Astrocyte of the hippocampus (primary cell): ENCODE measurements at places on chromosomes 5 and 9.
A peak's percentile ranks its signal among the peaks of the same experiment; 100 is the strongest.

DNA sequence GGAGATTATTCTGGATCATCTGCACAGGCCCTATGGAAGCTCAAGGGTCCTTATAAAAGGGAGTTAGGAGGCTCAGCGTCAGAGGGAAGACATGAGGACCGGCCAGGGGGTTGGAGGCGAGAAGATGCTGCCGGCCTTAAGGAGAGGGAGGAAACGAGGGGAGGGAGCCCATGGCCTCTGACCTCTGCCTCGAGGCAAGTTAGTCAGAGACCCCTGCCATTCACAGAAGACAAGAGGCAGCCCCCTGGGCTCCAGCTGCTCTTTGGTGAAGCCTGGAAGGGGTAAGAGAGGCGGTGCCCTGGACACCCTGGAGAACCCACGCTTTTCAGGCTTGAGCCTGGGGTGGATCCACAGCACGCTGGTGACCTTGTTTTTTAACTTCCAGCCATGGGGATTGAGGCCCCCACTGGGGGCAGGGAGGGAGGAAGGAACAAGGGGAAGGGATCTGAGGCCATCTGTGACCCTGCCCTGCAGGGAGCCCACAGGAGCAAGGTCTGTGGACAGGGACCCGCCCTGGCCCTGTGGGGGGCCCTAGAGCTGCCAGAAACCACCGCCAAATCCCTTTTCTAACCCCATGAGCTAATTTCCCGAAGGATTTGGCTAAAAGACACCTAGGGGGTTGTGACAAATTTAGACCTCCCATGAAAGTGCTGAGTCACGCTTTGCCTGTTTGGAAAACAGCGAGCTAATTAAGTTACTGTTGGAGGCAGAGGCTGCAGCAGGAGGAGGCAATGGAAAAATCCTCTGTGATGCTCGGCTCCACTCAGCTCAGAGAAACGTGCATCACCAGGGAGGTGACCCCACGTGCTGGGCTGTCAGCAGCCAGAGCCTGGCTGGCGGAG is 49.7 kb downstream of the OLFM1 start:
- peak; percentile 7 for DNase-seq

DNA sequence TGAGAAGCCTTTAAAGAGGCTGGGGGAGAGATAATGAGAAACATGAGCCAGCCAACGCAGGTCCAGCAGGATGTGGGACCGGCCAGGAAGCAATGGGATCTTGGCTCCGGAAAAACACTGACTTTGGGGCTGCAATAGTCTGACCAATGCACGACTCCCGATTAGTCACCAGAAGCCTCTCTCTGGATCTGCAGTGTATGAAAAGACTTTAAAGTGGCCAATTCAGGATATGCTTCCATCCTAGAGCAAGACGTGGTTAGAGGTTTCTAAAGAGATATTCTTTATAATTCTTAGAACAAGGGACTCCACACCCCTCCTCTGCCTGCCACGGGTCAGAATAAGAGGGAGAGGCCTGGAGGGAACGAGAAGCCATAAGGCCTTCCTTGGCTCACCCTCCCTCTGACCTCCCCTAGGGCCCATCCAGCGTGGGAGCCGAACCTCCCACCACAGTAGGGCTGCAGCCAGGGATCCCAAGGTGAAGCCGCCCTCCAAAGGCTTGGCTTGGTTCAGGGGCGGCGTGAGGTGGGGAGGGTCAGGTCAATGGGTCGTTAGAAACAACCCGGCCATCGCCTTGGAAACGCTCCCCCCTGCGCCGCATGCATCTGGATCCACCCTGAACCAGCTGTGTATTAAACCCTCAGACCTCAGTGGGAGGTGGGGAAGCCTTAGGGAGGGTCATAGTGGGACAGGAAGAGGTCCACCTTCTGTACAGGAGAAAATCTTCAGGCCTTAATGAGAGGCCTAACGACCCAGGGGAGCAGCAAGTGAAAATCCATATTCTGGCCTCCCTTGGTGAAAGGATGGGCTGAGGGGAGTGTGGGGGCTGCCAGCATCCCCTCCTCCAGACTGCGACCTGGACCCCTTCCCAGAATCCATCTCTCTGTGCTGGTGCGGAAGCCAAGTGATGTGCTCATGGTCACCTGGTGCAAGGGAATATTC is 11.1 kb downstream of the FGF1 start:
- peak; percentile 72 for DNase-seq

DNA sequence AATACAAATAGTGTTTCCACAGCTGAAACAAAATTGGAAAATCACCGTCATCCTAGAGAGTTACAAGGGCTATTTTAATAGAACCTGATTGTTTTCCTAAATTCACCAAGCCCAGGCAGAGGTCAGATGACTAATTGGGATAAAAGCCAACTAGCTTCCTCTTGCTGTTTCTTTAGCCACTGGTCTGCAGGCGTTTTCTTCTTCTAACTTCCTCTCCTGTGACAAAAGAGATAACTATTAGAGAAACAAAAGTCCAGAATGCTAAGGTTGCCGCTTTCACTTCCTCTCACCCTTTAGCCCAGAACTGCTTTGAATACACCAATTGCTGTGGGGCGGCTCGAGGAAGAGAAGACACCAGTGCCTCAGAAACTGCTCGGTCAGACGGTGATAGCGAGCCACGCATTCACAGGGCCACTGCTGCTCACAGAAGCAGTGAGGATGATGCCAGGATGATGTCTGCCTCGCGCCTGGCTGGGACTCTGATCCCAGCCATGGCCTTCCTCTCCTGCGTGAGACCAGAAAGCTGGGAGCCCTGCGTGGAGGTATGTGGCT is at the start of gene TLR4:
Gene TLR4, plus strand, starts transcription at position 380 of the 552 bp plus-strand sequence. Its CDS starts 70 bp downstream, at position 450.
- DNase-seq: peak; percentile 75

GRCh38 chr9:38259056-38259455 is 133.4 kb upstream of the ALDH1B1 start:
- DNase-seq: no peak

- DNase-seq: no peak
These were observed 3.0 kb downstream of the FAM78A start for GRCh38 chr9:131273146-131273855.

- peak; percentile 97 for DNase-seq
These were observed at the start of gene FAM193B for GRCh38 chr5:177554474-177555111. Gene FAM193B (minus strand): TSS chr5:177554563. CDS start chr5:177554458, 105 bp downstream.

DNA sequence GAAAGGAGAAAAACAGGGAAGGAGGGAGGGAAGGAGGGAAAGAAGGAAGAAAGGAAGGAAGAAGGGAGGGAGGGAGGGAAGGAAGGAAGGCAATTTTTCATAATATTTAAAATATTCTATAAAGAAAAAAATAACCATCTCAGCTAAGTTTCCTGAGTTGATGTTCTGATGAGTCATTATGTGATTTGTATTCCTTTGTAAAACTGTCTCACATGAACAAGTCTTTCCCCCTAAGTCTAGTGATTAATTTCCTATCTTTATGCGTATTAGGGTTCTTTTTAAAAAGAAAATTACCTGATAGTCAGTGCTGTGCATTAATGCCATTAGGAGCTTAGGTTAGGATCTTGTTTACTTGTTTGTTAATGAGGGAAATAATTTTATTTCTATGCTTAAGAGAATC is 94.1 kb downstream of the RASEF start:
- DNase-seq: no peak

DNA sequence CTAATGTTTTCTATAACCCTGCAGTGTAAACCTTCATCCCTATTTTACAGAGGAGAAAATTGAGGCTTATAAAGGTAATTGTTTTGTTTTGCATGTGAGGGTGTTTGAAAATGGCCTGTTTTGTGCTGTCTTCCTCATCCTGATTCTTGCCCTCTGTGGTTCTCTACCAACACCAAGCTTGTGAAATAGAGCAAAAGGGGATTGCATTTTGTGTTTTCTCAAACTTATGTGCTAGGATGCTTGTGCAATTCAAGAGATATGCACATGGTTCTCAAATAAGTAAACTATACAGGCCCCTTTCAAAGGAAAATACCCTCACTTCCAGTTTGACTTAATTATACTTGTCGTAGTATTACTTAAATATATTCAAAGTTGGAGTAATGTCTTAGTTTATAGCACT is 17.2 kb downstream of the PAM start:
- DNase-seq: no peak

GRCh38 chr5:118548761-118549720 is 439.3 kb downstream of the DTWD2 start:
- DNase-seq: peak; percentile 33

GRCh38 chr9:110936719-110937452 is 101.4 kb downstream of the LPAR1 start:
- DNase-seq: peak; percentile 36

DNA sequence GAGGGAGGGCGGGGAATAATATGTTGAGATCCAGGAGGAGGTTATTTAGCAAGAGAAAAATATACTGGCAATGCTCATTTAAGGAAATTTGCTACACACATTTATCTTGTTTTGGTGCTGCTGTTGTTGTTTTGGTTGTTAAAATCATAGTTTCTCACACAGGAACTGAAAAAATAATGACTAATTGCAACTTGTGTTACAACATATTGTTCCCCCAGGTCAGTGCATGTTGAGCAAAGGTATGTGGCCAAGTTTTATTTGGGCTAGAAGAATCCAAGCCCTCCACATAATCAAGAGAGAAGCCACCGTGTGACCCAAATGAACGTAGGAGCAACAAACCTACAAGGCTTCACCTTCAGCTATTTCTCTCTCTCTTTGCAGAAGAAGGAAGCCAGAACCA is 220.3 kb upstream of the DAPK1 start:
- no peak for DNase-seq

- no peak for DNase-seq
These were observed 1377.5 kb upstream of the CDH9 start for GRCh38 chr5:28415791-28416443.

- peak; percentile 39 for DNase-seq
These were observed 132.1 kb downstream of the AP3B1 start for GRCh38 chr5:78162253-78162862.

DNA sequence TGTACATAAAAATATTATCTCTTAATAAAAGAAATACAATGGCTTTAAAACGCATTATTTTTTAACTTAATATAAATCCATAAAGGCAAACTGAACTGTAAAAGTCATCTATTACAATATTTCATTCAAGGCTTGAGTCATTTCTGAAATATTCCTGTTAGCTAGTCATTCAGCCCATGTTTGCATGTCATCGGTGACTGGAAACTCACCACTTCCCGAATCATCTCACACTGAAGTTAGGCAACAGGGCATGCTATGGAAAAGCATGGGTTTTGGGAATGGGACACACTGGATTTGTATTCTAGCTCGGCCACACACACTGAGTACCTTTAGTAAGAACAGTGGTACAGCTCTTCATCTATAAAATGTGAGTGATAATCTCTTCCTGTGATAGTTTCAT is 691.1 kb upstream of the C9orf72 start:
- DNase-seq: peak; percentile 6

DNA sequence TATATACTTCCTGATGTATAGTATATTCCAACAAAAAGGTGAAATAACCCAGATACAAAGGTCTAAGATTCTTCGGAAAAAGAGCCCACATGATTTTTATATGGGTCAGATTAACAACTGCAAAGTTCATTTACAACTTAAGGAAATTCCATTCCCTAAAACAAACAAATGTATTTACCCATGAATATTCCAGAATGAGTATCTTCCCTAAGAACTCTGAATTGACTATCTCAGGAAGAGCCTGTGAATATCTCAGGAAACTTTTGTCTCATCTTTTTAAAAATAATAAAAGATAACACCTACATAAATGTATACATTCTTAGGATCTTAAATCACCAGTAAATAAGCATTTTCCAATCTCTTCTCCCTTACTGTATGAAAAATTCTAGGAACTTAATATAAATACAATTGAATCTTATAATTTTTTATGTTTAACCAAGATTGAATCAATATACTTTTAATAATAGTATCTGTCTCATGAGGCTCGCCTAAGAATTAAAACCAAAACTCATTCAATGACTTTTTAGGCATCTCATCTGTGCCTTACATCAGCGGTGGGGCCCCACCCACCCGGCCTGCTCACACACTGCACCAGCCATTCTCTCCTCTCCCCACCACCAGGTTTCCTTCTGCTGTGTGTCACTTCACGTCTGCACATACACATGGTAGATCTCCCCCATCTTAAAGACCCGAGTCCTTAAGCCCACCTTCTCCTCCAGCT is 78.1 kb downstream of the RAPGEF1 start:
- no peak for DNase-seq

GRCh38 chr5:143642791-143643190 is 169.2 kb upstream of the HMHB1 start:
- DNase-seq: peak; percentile 63

GRCh38 chr5:158430798-158431167 is 571.8 kb upstream of the CLINT1 start:
- DNase-seq: no peak

DNA sequence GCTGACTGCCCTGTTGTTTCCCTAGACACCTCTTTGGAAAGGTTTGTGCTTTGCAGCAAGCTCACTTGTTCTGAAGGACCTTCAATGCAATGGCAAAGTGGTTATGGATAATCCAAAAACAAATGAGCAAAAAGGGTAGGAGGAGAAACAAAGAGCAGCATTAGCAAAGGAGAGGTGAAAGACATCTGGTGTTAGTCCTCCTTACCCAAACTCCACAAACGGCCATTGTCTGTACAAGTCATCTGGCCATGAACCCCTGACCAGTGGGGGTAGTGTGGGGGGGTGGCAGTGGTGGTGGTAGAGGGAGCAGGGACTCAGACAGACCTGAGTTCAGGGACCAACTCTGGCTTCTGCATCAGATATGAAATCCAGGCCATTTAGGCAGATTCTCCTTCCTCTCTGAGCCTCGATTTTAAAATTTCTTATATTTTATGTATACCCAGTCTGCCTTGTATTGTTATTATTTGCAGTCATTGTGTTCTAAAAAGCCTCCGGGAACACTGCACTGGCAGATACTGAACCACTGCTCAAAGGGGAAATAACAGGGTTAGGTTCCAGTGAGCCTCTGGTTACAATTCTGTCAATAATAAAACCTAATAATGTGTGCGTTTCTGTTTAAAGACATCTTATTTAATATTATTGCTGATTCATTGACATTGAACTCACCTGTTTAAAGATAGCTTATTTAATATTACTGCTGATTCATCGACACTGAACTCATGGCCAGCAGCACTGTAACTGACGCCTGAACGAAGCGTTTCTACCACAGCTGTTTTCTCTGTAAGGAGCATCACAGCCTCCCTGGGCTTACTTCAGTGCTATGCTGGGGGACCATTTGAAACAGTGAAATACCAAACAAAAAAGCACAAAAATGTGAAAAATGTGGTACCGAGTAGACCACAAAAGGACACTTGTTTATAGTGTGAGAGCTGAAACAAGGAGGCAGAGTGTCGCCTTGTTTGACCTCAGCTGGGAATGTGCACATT is 156.0 kb downstream of the SEC61B start:
- DNase-seq: peak; percentile 77

DNA sequence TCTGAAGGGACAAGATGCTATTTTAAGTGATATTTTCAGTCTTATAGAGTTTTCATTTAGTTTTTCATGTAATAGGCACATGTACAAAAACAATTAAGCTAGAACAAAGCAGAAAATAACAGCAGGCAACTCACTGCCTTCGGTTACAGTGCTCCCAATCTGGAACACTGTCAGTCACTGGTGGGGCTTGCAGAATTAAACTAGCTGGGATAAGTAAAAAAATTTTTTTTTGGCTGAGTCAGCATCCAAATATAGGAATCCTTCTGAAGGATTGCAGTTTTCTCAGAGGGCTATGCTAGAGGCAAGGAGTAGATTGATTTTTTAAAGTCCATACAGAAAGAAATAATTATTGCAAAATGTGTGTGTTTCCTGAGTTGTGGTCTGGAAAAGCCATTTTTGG is 250.2 kb upstream of the RFX3 start:
- DNase-seq: no peak
